PC-3 (cell line): ENCODE measurements at places on chromosomes 16 and 17. TPM values are rescaled to one million over a fixed set of nuclear protein-coding genes. Genes with fewer than 3 reads are reported as not detected.
A peak's percentile ranks its signal among the peaks of the same experiment; 100 is the strongest.

- DNase-seq, result peak; percentile 41
Measured at GRCh38 chr16:83701494-83701893, 106.3 kb upstream of the HSBP1 start.

GRCh38 chr17:56779322-56779721 lies 54.4 kb downstream of the C17orf67 start:
- peak; percentile 23 for DNase-seq

- DNase-seq, result peak; percentile 72
Measured at GRCh38 chr16:56603589-56603988, 4.8 kb upstream of the MT2A start.

DNA sequence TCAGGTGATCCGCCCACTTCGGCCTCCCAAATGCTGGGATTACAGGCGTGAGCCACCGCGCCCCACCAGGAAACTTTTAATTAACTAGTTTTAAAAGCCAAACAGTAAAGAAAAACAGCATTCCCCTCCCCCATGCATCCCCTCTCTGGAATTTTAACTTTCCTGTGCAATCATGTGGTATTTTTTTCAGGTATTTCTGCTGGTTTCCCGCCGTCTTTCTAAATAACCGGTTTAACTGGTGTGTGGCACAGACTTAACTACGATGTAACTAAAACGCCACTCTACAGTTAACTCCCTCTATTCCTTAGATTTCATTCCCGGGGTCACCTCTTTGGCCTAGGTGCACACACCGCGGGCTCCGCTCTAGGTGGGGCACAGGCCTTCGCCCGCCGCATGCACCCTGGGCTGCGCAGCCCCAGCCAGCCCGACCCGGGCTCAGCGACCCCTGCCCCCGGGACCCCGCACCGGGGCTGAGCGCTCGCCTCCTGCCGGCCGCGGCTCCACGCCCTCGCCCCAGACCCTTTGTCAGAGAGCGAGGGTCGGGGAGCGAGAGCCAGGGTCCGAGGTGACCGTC lies 15.1 kb upstream of the UTP6 start:
- DNase-seq, result no peak

DNA sequence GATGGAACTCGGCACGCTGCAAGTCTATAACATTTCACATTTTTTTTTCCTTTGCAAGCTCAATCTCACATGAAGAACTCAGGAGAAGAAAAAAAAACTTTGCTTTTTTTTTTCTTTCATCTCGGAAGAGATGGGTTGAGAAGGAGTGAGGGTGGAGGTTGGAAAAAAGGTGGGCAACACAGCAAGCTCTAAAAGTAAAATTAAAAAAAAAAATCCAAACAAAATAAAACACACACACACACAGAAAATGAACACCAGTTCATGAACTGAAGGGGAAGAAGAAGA lies 2.5 kb downstream of the MAF start:
- DNase-seq, result no peak

DNA sequence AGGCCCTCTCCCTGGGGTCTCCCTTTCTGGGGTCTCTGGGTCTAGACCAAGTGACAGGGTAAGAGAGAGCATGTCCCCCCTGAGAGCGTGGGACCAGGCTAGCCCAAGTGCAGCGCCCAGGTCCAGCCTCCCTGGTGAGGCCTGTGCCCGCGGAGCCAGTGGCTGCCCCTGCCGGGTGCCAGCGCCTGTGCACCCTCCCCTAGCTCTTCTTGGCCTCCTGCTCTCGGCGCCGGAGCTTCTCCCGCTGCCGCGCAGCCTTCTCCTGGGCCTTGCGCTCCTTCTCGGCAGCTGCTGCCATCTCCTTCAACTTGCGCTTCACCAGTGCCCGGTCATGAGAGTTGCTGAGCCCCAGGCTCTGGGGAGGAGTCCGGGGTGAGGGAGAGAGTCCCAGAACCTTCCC lies 17.3 kb downstream of the SAMD14 start:
- DNase-seq, result no peak

The GRN gene
- total RNA-seq, result 400 and 465 TPM in 2 replicates

DNA sequence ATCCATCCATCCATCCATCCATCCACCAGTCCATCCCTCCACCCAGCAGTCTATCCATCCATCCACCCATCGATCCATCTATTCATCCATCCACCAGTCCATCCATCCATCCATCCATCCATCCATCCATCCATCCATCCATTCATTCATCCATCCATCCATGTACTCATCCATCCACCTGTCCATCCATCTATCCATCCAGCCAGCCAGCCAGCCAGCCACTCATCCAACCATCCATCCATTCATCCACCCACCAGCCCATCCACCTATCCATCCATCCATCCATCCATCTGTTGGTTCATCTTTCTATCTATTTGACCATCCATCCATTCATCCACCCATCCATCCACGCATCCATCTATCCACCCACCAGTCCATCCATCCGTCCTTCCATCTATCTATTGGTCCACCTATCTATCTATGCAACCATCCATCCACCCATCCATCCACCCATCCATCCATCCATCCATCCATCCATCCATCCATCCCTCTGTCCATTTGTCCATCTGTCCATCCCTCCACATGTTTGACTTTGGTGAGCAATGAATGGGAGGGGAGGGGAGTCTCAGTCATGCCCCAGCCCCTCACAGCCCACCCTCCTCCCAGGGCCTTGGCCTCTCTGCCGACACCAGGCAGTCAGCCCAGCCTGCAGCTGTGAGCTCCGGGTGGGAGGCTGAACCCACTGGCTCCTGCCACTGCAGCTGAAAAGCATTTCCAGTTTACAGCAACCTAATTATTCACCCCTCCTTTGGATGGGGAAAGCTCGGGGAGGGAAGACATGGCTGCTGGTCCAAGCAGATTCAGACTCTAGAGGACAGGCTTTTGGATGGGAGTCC lies 38.1 kb upstream of the SSTR5 start:
- DNase-seq, result no peak

DNA sequence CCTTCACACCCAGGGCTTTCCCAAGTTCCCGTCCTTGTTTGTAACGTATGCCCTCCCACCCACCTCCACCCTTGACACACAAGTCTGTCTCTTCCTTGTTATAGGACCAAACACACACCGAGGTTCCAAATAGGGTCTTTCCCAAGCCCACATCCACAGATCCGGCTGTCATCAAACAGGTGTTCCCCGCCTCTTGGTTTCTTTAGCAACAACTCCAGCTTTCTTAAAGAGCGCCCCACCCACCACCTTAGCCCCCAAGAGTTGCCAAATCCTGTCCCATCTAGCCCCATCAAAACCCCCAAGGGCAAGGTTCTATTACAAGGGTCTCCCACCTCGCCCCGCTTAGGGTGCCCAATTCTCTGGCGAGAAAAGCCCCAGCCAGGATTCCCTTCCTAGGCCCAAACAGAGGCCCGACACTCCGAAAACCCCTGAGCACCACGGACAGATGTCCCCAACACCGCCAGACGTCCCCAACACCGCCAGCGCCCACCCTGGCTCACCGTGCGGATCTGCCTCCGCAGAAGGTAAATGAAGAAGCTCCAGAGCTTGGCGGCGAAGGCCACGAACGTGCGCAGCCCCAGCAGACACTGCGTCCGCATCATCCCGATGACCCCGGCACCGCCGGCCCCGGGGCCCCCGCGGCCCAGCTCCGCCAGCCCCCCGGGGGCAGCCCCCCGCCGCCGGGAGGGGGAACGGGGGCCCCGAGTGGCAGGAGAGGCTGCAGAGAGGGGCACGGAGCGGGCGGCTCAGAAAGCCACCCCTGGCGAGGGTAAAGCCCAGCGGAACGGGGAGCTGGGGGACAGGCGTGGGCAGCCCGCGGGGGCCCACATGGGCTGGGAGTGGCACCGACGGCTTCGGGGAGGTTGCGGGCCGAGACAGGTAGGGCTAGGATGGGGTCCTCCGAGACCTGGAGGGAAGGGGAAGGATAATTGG lies 573 bp downstream of the CTDNEP1 start:
- no peak for DNase-seq

The SEPTIN12 gene
- total RNA-seq, result not detected in 2 replicates
